ENCODE measurements at places on chromosomes 3 and 15. TPM values are rescaled to one million over a fixed set of nuclear protein-coding genes. Genes with fewer than 3 reads are reported as not detected.

MYLK gene
- total RNA-seq: not detected

GRCh38 chr3:106065831-106066230 is 197.0 kb upstream of the CBLB start:
- DNase-seq: no peak

GRCh38 chr3:182508919-182509711 is 284.2 kb upstream of the ATP11B start:
- no peak for DNase-seq

DOCK3 gene
- total RNA-seq: 0.30 TPM

MBD4 gene
- 144 TPM for total RNA-seq

GRCh38 chr3:23439080-23439479 is 236.0 kb downstream of the UBE2E2 start:
- DNase-seq: no peak

DNA sequence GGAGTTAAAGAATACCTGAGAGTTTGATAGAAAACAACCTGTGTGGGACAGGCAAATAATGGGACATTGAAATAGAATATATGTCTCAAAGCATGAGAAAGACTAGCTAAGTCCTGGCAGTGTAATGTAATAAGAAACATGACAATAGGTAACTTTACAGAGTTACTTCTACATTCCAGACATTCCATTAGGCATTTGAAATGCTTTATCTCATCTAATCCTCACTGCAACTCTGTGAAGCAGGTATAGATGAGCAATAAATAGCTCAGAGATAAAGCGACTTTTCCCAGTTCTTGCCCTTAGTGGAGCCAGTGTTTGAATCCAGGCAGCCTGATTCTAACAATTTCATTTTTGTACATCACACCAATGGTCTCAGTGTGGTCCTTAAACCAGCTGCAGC is 76.8 kb downstream of the CPNE4 start:
- DNase-seq: no peak

KBTBD13 gene
- not detected for total RNA-seq

DNA sequence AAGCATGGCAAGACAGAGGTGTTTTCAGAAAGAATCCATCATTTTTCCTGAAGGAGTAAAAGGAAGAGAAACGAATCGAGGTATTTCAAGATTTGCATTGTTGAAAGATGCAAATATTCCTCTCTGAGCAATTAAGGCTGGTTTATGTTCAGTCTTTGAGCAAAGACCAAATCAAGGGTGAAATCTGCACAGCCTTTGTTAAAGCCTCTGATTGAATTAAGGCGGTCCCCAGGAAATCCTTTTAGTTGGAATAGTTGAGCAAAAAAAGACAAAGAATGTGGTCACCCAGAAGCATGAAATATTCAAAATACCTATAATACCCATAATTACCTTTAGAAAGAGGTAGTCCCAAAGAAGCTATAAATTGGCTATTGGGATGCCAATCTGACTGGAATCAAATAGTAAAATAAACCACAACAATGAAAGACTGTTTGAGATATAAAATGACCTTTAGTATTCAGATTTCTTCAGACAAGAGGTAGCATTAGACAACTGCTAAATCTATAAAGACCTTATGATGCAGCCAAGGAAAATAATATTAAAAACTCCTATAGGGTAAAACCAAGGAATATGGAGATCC is 1218.1 kb downstream of the ROBO2 start:
- DNase-seq: no peak

GRCh38 chr3:184316792-184317191 is 2.4 kb downstream of the EIF4G1 start:
- no peak for DNase-seq

GRCh38 chr15:62035256-62035924 is 24.9 kb downstream of the VPS13C start:
- no peak for DNase-seq

SHF gene
- total RNA-seq: 15.4 TPM

- DNase-seq: peak; percentile 73
These were observed 26.4 kb upstream of the HERC1 start for GRCh38 chr15:63860155-63860554.

GRCh38 chr3:111068574-111068973 is 3.0 kb upstream of the NECTIN3 start:
- DNase-seq: no peak

GRCh38 chr15:72782274-72783003 is 1.1 kb downstream of the ADPGK start:
- DNase-seq: no peak

STX19 gene
- total RNA-seq: not detected

GRCh38 chr3:108664266-108664665 is 74.7 kb downstream of the DZIP3 start:
- DNase-seq: no peak

GOLGA6L10 gene
- total RNA-seq: 2.1 TPM

METTL6 gene
- total RNA-seq: 23.9 TPM

SLC12A8 gene
- 0.95 TPM for total RNA-seq

TNNC1 gene
- total RNA-seq: not detected

GRCh38 chr3:188097791-188098190 is 56.2 kb upstream of the LPP start:
- DNase-seq: peak; percentile 71

GRCh38 chr3:184796551-184796950 is 15.4 kb upstream of the VPS8 start:
- DNase-seq: no peak

GOLGA6L7 gene
- total RNA-seq: not detected

KLHL18 gene
- total RNA-seq: 33.0 TPM

GRCh38 chr3:138348754-138349739 is 668 bp downstream of the MRAS start:
- DNase-seq: no peak

DNA sequence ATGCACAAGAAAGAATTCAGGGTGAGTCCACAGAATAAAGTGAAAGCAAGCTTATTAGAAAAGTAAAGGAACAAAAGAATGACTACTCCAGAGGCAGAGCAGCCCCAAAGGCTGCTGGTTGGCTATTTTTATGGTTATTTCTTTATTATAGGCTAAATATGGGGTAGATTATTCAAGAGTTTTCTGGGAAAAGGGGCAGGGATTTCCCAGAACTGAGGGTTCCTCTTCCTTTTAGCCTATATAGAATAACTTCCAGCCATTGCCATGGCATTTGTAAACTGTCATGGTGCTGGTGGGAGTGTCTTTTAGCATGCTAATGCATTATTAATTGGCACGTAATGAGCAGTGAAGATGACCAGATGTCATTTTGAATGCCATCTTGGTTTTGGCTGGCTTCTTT is 13.6 kb downstream of the GLDN start:
- no peak for DNase-seq

- DNase-seq: no peak
These were observed 311.9 kb downstream of the EDEM1 start for GRCh38 chr3:5499404-5499803.

GRCh38 chr3:60514085-60514649 is 737.1 kb downstream of the FHIT start:
- DNase-seq: no peak

GOLGA8S gene
- 0.12 TPM for total RNA-seq

RGMA gene
- total RNA-seq: not detected

DNA sequence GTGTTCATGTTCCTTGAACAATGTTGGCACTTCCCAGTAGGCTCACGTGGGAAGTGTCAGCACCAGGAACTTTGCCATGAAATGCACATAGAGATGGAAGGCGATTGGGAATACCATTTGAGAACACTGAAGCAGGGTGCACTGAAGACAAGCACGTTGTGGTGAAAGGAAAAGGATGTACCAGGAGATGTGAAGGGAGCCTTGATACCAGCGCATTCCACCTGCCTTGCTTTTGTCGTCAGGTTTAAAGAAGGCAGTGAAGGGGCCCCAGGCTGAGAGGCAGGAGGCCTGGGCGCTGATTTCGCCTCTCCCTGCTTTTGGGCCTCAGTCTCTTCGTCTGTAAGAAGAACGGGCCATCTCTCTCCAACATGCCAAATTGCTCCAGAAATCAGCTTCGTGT is 194.5 kb upstream of the HES1 start:
- DNase-seq: no peak

DNA sequence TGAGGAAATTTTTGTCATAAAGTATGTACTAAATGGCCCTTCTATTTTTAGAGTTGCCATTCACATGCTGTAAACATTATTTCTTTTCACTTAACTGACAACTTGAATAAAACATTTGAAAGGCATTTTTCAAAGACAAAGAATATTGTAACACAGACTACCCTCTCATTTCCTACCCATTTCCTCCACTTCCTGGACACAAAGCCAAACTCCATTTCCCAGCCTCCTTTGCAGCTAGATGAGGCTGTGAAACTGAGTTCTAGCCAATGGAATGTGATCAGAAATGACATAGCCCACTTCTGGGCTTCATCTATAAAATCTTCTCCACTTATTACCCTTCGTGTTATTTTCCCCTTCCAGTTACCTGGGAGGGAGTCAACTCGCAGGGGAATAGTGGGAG is 288.9 kb upstream of the DPH6 start:
- no peak for DNase-seq

GRCh38 chr3:166526881-166527280 is 689.7 kb upstream of the BCHE start:
- DNase-seq: no peak

DNA sequence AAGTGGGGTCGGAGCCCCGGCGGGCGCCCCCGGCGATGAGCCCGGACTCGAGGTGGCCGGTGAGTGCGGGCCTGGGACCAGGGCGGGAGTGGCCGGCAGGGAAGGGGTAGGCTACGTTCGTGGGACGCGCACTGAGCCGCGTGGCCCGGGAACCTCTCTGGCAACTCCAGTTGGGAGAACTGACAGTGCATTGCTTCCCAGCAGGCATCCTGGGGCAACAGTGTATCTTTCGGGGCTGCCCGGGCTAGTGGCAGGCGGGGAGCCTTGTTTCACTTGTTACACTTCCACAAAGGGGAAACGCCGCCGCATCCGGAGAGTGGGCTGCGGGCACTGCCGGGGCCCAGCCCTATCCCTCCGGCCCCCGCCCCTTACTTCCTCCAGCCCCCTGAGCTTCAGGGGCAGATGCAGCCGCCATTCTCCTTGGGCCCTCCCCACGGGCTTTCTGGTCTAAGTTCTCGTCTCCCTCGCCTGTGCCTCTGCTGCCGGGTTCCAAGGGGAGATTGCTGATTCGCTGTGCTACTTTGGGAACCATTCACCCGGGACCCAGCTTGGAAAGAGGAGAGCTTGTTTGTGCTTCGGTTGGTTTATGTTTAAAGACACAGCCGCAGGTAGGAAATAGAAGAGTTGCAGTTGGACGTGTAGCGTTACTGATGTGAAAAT is 675 bp downstream of the BRPF1 start:
- DNase-seq: peak; percentile 61

GRCh38 chr15:61387675-61388074 is 158.6 kb upstream of the RORA start:
- no peak for DNase-seq

- DNase-seq: no peak
These were observed 201.9 kb downstream of the TNIK start for GRCh38 chr3:171258316-171258715.
